ENCODE measurements at places on chromosomes 2 and 18.

- DNase-seq = no peak
Observed at GRCh38 chr2:169073963-169074751, 4.8 kb downstream of the DHRS9 start.

- DNase-seq = peak; percentile 56
Observed at GRCh38 chr2:230913406-230914143, 11.5 kb downstream of the GPR55 start.

DNA sequence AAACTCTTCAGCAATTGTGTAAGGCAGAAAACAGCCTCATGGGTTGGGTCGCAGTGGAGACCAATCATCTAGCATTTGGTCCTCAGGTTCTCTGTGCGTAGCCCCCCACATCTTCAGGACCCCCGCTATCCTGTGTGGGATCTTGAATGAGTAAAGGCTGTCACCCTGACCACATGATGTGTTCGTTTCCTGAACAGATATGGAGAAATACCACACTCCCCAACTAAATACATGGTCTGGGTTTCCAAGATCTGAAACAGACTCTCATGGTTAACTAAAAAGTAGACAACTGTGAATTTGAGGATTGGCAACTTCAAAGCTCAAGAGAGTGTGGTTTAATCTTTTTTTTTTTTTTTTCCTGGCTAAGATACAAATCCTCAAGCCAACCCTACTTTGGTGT, 23.2 kb downstream of the DOCK10 start:
- no peak for DNase-seq

GRCh38 chr2:197255543-197255942, 55.0 kb downstream of the ANKRD44 start:
- DNase-seq = peak; percentile 23

DNA sequence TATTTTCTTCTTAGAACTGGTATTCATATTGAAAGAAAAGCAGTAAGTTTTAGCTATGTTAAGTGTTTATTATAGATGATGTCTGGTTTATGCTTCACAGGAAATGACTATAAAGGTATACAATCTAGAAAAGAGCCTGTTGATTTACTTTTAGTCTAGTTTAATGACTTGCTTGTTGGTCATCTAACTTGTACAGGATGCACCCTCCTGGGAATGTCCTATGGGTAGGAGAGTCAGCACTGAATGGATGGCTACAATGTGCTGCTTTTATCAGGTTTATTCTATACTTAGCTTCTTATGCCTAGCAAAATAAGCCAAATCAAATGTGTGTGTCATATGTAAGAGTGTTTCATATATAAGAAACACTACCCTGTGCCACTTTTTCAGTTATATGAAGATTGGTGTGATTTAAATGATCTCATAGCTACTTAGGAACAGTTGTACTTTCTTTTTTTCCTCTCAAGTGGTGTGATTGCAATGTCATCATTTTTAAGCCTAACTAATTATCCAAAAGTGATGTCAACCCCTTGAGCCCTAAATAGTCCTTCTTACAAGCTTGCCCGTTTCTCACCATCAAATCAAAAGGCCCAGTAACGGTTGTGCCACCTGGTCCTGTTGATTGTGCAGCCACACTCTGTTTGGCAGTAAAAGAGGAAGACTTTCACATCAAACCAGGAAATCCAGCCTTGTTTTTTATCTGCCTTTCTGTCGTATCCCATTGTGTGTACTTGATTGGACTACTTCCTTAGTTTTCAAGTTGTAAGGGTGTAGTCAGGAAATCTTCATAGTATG, 176.0 kb downstream of the DIS3L2 start:
- peak; percentile 76 for DNase-seq

GRCh38 chr2:63422556-63422955, 165.7 kb downstream of the WDPCP start:
- no peak for DNase-seq

- no peak for DNase-seq
Observed at GRCh38 chr2:185738679-185739472, at the start of gene FSIP2. Gene FSIP2 (plus strand): TSS chr2:185738804. CDS start chr2:185738895, 91 bp downstream.

DNA sequence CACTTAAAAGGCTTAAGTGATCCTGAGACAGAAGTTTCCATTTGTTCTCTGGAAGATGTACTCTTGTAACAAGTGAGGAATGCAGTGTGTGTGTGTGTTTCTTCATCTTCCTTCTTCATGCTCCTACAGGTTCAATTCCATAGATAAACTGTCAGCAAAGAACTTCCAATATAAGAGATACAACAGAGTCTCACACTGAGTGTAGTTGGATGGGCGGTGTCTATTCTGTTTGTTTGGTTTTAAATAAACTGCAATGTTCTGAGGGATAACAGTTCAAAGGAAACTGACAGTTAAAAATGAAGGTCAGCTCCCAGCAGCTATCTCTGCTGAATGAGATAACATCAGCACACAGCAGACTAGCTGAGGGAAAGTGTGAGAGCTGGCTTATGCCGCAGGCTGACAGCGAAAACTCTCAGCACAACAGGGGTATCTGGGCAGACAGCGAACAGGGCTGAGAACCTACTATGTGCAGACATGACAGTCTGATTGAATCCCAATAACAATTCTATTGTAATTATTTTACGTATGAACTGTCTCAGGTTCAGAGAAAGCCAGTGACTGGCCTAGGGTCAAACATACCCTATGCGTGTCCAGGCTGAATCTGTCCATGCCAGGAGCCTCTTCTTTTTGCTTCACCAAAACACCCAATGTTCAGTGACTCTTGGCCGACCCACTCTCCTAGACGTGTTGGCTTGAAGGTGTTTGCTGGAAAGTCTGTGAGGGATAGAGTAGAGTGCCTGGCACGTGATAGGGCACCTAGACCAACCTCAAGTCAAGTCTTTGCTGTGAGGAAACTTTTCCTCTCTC, 201.9 kb upstream of the TRIB2 start:
- peak; percentile 89 for DNase-seq

Data from Jurkat, Clone E6-1 (cell line).